Left ventricle myocardium inferior (tissue), 1 donor: ENCODE measurements at places on chromosomes 1 and 21.

GRCh38 chr1:198917226-198917625, 278.4 kb downstream of the PTPRC start:
- DNase-seq, result no peak

DNA sequence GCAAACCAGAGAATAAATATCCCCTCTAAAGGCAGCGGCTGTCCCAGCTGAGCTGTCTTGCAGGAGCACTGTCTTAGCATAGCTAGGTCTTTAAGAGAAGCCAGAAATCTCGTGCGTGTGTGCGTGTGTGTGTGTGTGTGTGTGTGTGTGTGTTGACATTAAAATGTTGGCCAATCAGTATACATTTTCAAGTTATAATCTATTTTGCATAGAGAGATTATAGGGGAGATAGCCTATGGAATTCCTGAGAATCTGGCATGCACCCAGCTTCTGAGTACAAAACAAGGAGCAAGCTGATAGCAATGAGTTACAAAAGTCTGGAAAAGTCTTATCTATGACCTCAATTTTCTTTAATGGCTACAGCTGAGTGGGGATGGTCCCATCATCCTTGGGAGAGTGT, 17.7 kb downstream of the METTL13 start:
- no peak for DNase-seq

- DNase-seq, result peak; percentile 7
Measured at GRCh38 chr1:2650967-2651645, 18.3 kb upstream of the MMEL1 start.

GRCh38 chr21:46613391-46613790, 8.5 kb upstream of the S100B start:
- no peak for DNase-seq

DNA sequence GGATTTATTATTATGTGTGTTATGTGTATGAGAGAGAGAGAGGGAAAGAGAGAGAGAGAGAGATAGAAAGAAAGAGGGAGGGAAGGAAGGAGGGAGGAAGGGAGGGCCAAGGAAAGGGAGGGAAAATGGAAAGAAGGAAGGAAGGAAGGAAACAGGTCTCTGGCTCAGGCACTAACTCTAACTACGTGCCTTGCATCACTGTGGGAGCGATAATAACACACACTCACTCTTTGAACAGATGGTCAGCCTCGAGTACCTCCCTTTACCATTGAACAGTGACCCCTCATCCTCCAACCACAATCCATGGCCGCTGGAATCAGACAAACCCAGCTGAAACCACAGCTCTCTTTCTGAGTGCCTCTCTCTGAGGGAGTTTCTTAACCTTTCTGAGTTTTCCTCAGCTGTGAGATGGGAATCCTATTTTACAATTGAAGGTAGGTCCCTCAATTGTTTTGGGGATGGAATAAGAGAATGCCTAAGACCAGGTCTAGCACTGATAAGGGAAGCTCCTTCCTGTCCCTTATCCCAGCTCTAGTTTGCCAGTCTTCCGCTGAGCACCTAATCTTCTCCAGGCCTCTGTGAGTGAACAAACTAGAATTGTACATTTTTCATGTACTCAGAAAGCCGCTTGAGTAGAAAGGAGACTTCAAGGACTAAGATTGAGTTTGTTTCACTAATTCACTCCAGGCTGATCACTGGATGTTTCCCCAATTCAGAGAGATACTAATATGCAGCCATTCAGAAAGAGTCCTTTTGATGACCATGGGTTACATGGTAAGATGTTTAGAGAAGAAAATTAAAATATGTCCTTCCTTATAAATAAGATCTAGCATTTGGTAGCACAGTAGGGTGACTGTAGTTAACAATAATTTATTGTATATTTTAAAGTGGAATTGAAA, 62.8 kb downstream of the IRF2BP2 start:
- DNase-seq, result no peak

DNA sequence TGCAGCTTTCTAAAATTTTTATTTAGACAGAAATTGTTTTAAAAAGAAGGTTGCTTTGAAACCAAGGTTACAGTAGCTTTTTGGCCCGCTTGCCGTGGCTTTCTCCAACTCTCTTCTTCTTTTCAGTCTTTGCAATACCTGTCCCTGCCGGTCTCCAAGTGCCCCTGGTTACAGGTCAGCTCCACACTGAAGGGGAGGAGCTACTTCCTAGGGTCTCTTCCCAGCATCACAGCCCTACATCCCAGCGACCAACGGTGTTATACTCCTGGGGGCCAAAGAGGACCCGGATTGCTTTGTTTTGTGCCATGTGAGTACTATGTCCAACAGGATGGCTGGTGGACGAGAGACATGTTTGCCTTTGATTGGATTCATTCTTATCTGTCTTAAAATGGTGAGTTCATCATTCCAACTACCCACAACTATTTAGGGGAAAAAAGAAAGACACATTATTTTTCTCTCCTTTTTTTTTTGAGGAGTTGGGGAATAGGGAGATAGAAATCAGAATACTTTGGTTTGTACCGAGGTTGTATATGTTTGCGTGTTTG, at the start of gene FNDC7:
Gene FNDC7, plus strand, starts transcription at position 303 of the 545 bp plus-strand sequence. Its CDS starts 26 bp downstream, at position 329.
- DNase-seq, result no peak

DNA sequence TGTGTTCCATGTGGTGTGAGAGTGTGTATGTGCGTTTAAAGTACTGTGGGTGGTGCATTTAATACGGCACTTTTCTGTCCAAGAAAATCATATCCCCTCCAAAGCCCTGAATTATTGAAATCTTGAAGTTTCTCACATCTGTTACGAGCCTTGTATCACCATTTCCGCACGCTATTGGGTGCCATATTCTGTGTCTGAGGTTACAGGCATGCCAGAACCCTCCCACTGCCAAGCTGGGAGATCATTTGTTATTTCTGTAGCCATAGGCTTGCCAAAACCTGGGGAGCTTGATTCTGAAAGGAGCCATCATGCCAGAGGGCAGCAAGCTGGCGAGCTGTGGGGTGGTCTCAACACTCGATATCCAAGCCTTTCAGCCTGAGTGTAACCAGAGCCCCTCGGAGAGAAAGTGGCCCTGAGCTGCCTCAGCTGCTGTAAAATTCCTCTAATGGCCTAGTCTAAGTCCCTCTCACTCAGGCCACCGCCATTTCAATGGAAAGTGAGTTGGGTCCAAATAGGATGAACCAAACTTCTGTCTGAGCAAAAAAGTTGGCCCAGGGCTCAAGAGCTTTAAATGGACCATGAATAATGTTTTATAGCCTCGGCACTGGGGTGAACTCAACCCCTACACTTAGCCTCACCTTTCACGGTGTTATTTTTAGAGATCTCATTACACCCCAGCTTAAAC, 298.4 kb upstream of the DUSP10 start:
- no peak for DNase-seq

DNA sequence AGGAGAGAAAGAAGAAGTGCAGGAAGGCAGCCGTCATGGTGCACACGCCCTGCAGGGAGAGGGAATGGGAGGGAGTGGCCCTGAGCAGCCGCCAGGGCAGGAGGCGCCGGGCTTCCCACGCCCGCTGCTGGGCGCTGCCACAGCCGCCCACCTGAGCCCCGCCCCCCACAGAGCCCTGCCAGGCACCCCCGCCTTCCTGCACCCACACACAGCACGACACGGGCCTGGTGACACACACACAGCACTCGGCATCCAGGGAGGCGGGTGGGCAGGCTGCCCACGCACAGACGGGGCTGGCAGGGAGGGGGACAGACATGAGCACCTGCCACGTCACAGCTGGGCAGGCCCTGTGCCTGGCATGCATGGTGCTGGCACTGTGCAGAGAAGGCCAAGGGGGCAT, 27.5 kb downstream of the ADGRB2 start:
- DNase-seq, result no peak

DNA sequence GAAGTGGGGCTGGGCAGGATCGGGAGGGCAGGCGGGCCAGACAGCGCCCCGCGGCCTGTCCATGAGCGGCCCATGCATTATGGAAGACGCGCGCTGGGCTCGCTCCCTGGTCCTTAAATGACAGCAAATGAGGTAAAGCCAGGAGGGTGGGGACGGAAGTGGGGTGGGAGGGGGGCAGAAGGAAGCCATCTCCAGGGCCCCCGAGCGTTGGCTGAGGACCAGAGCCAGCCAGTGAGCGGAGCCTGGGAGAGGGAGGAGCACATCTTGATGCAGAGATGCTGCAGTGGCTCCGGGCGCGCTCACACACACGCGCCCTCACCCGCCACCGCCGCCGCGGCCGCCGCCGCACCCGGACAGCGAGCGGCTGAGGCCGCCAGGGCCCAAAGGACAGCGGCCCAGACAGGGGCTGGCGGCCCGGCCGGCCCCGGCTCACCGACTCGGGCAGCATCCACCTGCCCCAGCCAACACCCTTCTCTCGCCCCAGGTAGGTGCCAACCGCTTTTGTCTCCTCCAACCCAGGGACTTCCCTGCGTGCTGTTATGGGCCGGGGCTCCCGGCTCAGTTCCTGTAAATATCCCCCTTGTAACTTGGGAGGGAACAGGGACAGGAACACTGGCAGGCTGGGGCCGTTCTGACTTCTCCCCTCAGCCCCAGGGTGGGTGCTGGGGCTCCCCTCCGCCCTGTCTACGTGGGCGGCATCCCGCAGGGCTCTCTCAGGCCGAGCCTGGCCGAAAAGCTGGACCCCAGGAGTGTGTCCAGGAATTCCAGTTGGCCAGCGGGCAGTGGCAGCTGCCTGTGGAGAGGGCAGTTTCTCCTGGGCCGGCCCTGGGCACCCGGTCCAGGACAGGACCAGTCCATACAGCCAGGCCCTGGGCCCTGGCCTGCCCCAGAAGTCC, at the start of gene CNTN2:
Gene CNTN2, plus strand, starts transcription at position 302 of the 896 bp plus-strand sequence. CDS start 9,974 bp downstream, outside the sequence.
- no peak for DNase-seq

DNA sequence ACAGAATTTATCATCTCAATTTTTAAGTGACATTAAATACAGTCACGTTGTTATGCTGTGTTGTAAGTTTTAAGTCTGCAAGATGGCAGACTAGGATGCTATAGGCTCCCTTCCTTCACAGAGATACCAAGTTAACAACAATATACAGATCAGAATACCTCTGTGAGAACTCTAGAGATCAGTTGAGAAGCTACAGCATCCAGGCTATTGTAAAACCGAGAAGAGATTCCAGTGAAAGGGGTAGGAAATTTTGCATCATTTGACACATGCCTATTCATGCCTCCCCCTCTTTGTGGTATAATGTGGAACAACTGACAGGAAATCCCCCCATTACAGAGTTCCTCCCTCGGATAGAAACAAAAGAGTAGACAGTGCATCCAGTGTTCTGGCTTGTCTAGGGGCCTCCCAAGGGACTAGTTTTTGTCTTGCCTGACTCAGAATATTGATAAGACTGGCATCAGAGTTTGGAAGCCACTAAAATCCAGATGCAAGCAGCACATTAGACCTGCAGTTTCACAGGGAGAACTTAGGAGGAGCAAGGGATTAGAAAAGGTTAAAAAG, 80.6 kb downstream of the LBR start:
- DNase-seq, result no peak

- DNase-seq, result no peak
Measured at GRCh38 chr1:50986653-50987052, 16.6 kb downstream of the CDKN2C start.

GRCh38 chr1:200153277-200154055, 126.0 kb downstream of the NR5A2 start:
- DNase-seq, result no peak

GRCh38 chr1:177784936-177785335, 184.9 kb downstream of the SEC16B start:
- DNase-seq, result no peak
